M059J (cell line): ENCODE measurements at places on chromosomes 1 and 21. TPM values are rescaled to one million over a fixed set of nuclear protein-coding genes. Genes with fewer than 3 reads are reported as not detected.
A peak's percentile ranks its signal among the peaks of the same experiment; 100 is the strongest.

The NPHS2 gene
- total RNA-seq: not detected in 2 replicates

The LZIC gene
- 17.5 and 33.0 TPM in 2 replicates for total RNA-seq

The REG4 gene
- 0.17 TPM in 1 of 2 replicates, not detected in the other for total RNA-seq

The LAD1 gene
- total RNA-seq: 0.07 TPM in 1 of 2 replicates, not detected in the other

The ITLN1 gene
- total RNA-seq: not detected in 2 replicates

The TESK2 gene
- 3.4 and 5.8 TPM in 2 replicates for total RNA-seq

The COPA gene
- 144 and 227 TPM in 2 replicates for total RNA-seq

The CHIA gene
- not detected in 2 replicates for total RNA-seq

The NBPF11 gene
- 1.9 and 3.4 TPM in 2 replicates for total RNA-seq

The CCNL2 gene
- 29.9 and 35.2 TPM in 2 replicates for total RNA-seq

The TSPEAR gene
- not detected in 2 replicates for total RNA-seq

The CAPN9 gene
- total RNA-seq: not detected in 2 replicates

The S100A7A gene
- total RNA-seq: not detected in 2 replicates

DNA sequence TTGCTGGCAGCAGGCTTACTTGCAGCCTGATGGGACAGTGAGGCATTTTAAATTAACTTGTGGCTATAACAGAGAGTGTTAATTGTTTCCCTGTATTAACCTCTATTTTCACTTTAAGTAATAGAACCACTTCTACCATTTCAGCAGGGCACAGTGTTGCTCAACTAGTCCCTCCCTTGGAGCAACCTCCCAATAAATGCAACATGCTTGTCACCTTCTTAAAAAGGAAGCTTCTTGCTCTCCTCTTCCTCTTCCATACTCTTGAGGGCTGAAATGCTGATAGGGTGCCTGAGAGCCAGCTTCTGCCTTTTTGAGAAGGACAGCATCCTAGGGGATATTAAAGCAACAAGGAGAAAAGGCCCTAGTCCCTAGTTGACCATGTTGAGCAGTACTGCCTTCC is 52.1 kb downstream of the C4BPA start:
- no peak for DNase-seq

DNA sequence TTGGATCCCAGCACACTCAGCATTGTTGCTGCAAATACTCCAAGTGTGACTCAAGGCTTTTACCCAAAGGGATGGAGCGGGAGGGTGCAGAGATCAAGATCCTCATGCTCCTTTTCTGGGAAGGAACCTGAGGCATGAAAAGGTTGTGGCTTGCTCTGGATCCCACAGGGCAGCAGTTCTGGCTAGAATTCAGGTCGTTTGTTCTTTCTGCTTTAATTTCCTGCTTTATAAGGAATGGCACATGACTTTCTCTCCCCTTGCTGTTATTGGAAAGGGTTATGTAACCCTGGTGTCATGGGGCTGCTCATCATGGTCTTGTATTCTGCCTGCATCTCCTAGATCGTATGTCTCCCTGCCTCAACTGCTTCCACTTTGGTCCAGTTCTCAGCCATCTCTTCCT is 101.6 kb downstream of the NOS1AP start:
- peak; percentile 87 for DNase-seq

GRCh38 chr1:40651138-40651857 is 14.2 kb downstream of the RIMS3 start:
- no peak for DNase-seq

- DNase-seq: peak; percentile 44
These were observed 109.0 kb downstream of the ZMYM4 start for GRCh38 chr1:35377555-35377954.

DNA sequence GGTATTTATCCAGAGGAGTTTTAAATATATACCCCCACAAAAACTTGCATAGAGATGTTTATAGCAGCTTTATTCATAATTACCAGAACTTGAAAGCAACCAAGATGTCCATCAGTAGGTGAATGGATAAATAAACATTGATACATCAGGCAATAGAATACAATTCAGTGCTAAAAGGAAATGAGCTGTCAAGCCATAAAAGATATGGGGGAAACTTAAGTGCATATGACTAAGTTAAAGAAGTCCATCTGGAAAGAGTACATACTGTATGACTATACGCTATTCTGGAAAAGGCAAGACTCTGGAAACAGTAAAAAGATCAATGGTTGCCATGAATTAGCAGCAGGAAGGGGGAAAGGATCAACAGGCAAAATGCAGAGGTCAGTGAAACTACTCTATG is 366.7 kb downstream of the HHIPL2 start:
- no peak for DNase-seq

DNA sequence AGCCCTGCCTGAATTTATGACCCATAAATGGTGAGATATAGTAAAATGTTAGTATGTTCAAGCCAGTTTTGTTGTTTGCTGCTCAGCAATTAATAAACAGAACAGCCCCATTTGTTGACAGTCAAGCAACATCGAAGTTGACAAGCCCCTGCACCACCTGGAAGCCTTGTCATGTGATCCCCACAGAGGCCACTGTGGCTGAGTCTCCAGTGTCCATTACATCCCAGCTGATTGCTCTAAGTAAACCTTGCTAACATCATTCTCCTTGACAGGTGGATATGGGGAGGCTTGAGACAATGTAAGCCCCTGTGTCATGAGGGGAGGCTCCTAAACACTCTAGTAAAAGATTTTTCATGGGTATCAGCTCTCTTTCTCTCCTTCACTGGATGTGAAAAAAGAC is 17.5 kb upstream of the TACSTD2 start:
- no peak for DNase-seq

GRCh38 chr1:54080598-54081049 is 27.2 kb downstream of the TCEANC2 start:
- DNase-seq: no peak

DNA sequence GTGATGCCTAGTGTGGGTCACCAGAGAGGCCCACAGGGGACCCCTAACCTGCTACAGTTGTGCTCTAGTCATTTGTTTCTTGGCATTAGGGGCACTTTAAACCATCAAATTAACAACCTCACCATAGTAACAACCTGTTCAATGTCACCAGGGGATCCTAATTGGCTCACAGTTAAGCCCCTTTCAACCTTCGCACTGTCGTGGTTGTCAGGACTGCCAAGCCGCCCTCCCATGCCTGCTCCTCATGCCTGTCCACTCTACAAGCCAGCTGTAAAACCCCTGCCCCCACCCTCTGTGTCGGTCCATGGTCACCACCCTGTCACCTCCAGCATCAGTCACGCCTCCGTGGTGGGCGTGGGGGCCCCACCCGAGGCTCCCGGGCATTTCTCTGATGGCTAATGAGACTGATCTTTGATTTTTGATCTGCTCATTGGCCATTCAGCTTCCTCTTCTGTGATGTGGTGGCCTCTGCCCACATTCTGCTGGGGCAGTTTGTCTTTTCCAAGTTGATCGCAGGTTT is 96.6 kb downstream of the WDR4 start:
- DNase-seq: no peak

- no peak for DNase-seq
These were observed 17.6 kb upstream of the ARF1 start for GRCh38 chr1:228064741-228065542.

DNA sequence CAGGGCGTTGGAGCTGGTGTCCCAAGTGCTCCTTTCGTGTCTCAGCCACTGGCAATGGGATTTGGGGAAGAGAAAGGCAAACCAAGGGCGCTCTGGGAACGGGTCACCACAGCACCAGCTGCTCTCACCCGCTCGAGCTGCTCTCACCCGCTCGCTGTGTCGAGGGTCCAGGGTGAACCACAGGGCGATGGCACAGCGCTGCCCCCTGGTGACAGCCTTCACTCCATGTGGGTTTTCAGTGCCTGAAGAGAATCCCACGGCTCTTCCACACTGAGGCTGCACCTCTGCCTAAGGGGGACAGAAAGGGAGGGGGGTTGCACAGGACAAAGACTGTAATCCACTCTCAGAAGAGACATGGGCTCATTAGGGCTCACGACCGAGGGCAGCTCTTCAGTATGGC is 7.1 kb upstream of the CLDN19 start:
- no peak for DNase-seq

DNA sequence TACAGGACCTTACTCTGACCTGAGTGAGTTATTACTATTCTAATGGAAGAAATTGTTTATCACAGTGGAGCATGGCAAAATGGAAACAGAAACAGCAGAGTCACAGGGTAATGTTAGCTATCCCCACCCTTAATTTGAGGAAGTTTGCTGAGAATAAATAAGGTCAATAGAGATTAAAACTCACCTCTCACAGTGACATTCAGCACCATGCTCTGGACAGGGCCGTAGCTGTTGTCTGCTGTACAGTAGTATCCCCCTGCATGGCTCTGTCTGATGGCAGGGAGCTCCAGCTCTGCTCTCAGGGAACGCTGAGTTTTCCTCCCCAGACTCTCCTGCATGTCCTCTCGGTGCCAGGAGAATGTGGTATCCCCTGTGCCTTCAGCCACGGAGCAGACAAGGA is 11.9 kb downstream of the FCRL4 start:
- DNase-seq: no peak

DNA sequence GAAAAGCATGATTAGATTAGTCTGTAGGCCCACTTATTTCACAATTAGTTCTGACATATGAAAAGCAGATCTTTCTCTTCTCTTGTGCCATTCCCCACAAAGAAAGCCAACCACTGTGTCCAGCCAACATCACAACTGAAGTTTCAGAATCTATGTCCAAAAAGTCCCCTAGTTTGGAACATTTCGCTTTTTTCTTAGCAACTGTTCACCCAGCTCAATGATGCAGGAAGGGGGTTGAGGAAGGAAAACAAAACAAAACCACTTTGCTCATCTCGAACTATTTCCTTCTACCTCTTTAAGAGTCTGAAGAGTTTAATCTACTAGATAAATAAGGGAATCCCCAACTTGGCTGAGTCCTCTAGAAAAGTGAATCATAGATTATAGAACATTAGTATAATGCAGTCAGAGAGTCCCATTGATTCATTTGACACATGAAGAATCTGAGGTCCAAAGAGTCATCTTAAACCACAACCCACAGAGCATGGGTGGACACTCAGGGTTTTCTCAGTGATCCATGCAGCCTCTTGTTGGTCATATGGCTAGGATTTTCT is 159.3 kb upstream of the SGIP1 start:
- DNase-seq: peak; percentile 90

DNA sequence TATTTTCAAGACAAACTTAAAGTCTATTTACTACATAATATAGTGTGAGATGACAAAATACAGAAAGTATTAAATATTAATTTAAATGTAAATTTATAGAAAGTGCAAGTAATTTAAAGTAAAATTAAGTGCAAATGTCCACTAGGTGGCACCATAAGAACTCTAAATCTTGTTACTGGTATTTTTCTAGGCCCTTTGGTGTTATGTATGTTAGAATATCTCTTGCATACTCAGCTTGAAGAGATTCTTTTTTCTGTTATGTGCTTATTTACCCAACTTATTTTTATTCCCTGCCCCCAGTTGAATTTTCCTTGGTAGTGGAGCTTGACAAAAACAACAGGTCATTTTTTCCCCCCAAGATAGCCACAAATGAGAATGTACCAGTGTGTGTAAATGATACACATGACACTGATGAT is 71.5 kb downstream of the RPS6KC1 start:
- DNase-seq: peak; percentile 60

DNA sequence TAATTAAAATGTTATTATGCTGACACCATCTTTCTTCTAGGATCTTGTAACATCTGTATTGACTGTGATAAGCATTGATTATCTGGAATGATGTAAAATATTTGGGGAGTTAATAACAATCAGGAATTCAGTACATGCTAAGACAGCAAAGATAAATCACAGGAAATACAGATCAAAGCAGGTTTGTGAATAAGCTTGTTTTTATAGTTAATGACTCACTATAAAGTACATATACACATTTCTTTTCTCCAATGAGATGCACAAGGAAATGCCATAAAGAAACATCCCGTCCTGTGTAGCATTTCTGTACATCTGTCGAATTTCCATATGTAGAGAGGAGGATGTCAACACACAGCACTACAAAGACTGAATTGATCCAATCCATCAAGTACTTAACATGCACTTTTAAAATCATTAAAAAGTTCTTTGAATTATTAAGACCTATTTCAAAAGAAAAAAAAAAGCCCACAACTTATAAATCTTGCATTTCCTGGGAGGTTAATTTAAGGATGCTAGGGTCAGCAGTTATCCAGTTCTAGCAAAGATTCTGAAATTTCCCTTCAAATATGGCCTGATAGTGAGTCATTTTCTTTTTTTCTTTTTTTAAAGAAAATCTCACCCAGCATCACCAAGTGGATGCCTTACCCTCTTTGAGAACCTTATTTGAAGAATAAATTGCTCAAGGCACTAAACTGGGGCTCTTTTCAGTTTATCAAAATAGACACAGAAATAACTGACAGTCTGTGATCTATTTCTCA is 243.2 kb upstream of the NR5A2 start:
- DNase-seq: peak; percentile 50

DNA sequence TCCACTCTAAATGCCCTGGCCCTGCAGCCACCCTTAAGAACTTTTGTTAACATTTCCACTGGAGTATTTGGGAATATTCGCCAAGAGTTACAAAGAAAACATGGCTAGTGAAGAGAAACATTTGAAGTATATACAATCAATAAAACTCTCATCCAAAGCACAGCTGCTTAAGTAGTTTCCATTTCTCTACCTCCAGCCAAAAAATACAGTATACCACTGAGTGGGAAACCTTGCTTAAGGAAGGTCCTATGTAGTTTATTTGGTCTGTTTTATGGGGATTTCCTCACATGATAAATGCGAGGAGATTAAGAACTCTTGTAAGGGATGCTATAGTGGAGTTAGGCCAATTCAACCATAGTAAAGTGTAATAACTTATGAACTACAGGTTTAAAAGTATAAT is 382.5 kb downstream of the NEGR1 start:
- no peak for DNase-seq

- DNase-seq: peak; percentile 78
These were observed at the start of gene SYT14 for GRCh38 chr1:209937996-209938959. Gene SYT14, plus strand, starts transcription at chr1:209938217. Its CDS starts 48 bp downstream, at chr1:209938265.

DNA sequence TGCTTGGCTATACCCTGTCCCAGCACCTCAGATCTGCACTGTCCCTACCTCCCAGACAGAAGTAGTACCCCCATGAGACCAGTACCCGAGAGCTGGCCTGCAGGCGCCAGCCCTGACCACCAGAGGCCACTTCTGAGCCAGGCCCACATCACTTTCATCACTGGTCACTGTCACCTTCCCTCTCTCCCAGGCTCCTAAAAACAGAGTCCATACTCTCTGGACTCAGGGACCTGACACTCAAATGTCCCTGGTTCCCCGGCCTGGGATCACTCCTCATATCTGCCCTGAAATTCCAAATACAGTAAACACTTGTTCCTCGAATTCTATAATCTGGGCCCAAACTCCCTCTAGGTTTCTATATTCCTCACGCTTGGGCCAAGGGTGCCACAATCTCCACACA is 18.7 kb downstream of the TMEM53 start:
- DNase-seq: peak; percentile 31

GRCh38 chr1:200733907-200734306 is 4.8 kb upstream of the CAMSAP2 start:
- DNase-seq: peak; percentile 87

DNA sequence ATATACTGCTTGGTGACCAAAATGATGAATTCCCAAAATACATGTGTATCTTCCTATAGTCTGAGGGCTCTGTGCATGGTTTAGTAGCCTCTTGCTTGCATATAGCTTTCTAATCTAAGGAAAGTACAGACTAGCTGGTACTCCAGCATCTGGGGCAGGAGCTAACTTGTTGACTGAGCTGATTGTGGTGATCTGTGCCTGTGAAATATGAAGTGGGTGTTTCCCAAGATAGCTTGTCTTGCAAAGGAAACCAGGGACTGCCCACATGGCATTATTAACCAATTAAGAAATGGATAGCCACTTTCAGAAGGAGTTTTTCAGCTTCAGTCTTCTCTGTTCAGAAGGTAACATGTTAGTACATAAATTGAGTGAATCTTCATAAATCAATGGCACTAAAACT is 219.8 kb downstream of the NEGR1 start:
- DNase-seq: no peak

GRCh38 chr1:234683861-234684632 is 74.1 kb upstream of the IRF2BP2 start:
- peak; percentile 88 for DNase-seq

- DNase-seq: no peak
These were observed 71.3 kb downstream of the GRIK3 start for GRCh38 chr1:36963006-36963405.
